ENCODE measurements at places on chromosomes 4 and X.

GRCh38 chrX:56797574-56798338 is 68.7 kb downstream of the NBDY start:
- no peak for DNase-seq

DNA sequence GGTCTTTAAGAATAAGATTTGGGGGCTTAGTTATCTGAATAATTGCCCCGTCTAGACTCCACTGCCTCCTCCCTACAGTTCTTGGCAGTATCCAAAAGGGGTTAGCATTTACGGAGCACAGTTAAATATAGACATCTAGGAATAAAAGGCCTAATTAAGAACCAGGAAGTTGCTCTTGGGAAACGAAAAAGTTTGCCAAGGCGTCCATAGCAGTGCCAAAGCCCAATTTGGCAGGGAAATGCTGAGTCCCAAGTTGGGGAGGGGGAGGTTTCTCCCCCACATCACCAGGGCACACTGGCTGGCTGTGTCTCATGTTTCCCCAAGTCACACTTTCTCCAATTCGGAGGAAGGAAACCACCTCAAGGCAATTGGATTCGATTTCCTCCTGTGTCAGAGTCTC is 338.7 kb downstream of the FBXW7 start:
- no peak for DNase-seq

DNA sequence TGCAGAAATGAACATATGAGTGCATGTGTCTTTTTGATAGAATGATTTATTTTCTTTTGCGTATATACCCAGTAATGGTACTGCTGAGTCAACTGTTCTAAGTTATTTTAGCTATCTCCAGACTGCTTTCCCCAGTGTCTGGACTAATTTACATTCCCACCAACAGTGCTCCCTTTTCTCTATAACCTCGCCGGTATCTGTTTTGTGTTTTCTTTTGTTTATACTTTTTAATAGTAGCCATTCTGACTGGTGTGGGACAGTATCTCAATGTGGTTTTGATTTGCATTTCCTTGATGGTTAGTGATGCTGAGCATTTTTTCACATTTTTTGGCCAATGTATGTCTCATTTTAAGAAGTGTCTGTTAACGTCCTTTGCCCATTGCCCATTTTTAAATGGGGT is 218.6 kb upstream of the KCNIP4 start:
- DNase-seq = no peak

GRCh38 chrX:56576721-56577120 is 13.3 kb downstream of the UBQLN2 start:
- no peak for DNase-seq

DNA sequence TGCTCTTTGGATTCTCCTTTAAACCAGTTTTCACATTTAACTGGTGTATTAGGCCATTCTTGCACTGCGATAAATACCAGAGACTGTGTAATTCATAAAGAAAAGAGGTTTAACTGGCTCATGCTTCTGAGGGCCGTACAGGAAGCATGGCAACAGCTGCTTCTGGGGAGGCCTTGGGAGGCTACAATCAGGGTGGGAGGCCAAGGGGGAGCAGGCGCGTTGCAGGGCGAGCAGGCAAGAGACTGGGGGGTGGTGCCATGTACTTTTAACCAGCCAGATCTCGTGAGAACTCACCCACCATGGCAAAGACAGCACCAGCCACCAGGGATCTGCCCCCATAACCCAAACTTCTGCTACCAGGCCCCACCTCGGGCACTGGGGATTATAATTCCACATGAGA is 38.1 kb downstream of the RNF212 start:
- no peak for DNase-seq

All from NAMALWA (cell line).